ENCODE measurements at places on chromosomes 7 and 10. TPM values are rescaled to one million over a fixed set of nuclear protein-coding genes. Genes with fewer than 3 reads are reported as not detected.

GRCh38 chr10:13053794-13054462, 46.0 kb upstream of the OPTN start:
- no peak for DNase-seq

DNA sequence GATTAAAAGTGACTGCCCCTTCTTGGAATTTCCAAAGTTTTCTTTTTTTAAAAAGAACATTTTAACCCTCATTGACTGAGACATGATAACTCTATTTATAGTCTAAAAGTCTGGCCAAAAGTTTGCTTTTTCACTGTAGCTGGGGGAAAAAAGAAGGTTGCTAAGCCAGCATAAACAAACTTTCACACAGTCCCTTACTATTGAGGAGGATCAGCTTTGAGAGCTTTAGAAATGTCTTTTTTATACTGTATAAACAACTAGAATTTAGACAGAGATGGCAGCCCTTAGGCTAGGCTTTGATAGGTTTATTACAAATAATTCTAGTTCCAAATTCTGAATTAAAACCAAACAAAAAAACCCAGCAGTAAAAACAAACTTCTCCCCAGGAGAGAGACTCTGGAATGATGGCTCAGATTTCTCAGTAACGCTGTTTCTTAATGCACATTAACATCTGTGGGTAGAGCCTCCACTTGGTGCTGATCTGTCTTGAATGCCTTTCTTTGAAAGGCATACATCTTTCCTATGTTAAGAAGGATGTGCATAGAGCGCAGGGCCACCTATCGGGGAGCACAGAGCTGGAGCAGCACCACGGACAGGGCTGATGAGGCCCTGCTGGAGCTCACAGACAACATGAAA, 100.9 kb upstream of the PDLIM1 start:
- DNase-seq, result no peak

DNA sequence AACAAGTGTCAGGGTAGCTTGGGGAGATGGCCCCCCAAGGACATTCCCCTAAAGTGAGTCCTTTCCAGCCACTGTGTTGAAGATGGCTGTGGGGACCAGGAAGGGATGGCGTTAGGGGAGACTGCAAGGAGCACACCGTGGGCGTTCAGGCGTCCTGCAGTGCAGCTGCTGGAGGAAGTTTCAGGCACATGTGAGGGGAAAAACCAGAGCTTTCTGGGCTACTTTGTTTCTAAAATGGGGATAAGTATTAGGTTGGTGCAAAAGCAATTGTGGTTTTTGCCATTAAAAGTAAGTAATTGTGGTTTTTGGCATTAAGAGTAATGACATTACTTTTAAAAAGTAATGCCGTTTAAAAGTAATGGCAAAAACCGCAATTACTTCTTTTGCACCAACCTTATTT, 14.3 kb downstream of the PRF1 start:
- no peak for DNase-seq

GRCh38 chr7:113232885-113233284, 114.5 kb upstream of the SMIM30 start:
- DNase-seq, result no peak

GRCh38 chr7:93461350-93461749, 113.2 kb downstream of the CALCR start:
- DNase-seq, result no peak

GRCh38 chr7:157513162-157513621, 176.4 kb downstream of the DNAJB6 start:
- no peak for DNase-seq

DNA sequence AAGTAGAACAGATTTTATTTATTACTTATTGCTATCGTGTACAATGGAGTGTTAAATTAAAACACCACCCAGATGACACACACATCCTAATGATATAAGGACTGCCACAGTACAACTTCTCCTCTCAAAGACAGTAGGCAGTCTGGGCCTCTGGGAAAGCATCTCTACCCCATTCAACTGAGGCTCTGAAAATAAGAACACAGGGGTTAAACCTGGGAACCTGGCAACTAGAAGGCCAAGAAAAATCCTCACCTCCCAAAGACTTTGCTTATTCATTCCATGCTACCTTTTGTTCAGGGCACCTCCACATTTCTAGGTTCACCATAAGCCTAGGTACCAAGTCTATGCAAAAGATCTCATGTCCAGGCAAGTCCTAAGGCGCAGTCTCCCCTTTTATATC, 125.4 kb upstream of the FEZF1 start:
- no peak for DNase-seq

- no peak for DNase-seq
These were observed 93.8 kb upstream of the MEOX2 start for GRCh38 chr7:15780271-15780670.

DNA sequence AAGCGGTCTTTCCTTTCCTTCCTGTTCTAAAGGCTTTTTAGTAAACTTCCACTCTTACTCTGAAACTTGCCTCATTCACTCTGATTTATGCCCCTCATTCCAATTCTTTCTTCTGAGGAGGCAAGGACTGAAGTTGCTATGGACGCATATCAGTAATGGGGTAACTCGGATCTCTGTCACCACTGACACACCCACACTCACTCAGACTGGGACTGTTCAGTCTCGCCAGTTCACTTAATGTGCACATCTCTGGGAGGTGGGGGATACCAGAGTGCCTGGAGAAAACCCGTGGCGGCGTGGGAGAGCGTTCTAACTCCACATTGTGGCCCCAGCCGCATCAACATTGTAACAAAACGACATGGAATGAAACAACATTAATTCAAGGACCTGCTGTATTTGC, 1139.3 kb upstream of the CELF2 start:
- DNase-seq, result no peak

GRCh38 chr10:70812814-70813213, 2.9 kb upstream of the SGPL1 start:
- DNase-seq, result no peak

GRCh38 chr7:28470344-28470743, 58.0 kb downstream of the CREB5 start:
- DNase-seq, result no peak

DNA sequence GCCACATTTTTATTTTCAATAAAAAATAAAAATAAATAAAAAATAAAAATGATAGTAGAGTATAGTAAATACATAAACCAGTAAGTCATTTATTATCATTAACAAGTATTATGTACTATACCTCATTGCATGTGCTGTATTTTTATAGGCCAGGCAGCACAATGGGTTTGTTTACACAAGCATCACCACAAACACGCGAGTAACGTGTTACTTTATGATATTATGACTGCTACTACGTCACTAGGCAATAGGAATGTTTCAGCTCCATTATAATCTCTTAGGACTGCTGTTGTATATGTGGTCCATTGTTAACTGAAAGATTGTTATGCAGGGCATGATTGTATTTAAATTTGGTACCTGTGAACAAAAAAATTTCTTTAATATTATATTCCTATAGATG, 20.8 kb upstream of the SDHAF3 start:
- no peak for DNase-seq

- DNase-seq, result no peak
These were observed 845.9 kb downstream of the PCDH15 start for GRCh38 chr10:53955091-53955490.

DNA sequence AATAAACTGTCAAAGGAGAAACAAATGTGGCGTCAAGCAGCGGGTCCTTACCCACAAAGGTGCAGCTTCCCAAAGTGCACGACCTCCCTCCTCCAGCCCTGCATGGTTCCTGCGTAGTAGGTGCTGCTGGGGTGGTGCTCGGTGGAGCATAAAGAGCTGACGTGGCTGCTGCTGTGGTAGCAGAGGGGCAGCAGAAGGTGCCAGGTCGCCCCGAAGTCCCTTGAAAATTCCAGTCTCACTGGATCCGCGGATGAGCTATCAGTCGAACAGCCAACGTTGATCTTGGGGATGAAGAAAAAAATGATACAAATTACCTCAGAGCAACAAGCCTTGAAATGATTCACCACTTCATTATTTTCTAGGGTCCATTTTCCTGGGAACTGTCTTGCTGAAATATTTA, 105.0 kb upstream of the SLC26A5 start:
- no peak for DNase-seq

The CHCHD2 gene
- total RNA-seq, result 474 TPM

The WNT16 gene
- total RNA-seq, result not detected

The AKR1D1 gene
- total RNA-seq, result not detected

The FAM24B gene
- total RNA-seq, result not detected

The ELFN1 gene
- total RNA-seq, result 10.8 TPM

The GDF10 gene
- total RNA-seq, result 0.11 TPM

The SEMA3E gene
- 0.27 TPM for total RNA-seq

The SAMD9 gene
- 2.7 TPM for total RNA-seq

The CDC14C gene
- total RNA-seq, result not detected

The PON3 gene
- 0.56 TPM for total RNA-seq

The STEAP1B gene
- total RNA-seq, result 0.43 TPM

The RBM20 gene
- total RNA-seq, result 103 TPM

Measured in Right ventricle myocardium superior (tissue), 1 donor.